ENCODE measurements at places on chromosomes 1 and 21.

- DNase-seq: no peak
Observed at GRCh38 chr21:41966041-41966833, 12.4 kb upstream of the C2CD2 start.

DNA sequence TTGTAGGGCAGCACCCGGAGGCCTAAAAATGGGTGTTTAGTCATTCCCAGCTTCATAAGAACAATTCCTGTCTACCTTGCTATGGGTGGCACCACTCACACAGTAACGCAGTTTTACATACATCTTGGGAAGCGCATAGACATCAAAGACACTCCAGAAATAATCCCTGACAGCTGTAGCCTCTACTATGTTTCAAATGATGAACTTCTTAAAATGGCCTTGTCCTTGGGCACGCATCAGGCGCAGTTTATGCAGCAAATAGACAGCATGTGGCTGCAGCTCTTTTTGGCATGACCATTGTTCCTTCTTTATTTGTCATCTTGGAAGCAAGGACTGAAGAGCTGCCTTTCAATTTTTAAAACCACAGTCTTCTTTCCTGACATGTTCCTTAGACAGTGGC lies 77.6 kb upstream of the CACYBP start:
- DNase-seq: no peak

GRCh38 chr1:119554183-119554582 lies 47.2 kb downstream of the HSD3B1 start:
- DNase-seq: peak; percentile 33

DNA sequence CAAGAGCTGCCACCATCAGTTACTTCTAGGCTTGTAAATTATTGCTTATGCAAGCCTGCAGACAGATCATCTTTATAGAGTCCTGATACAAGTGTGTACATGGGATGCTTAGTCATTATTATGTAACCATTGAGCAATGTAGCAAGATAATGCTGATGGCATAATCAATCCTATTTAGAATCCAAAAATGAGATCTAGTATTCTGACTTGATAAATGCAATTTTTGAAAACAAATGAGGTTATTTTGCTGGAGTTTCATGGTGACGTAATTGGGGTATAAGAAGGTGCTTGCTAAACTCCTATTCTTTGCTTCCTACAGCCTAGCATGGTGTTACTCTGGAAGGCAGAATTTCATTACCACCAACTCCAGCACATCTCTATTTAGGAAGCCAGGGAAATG lies 801.7 kb upstream of the PRMT6 start:
- no peak for DNase-seq

DNA sequence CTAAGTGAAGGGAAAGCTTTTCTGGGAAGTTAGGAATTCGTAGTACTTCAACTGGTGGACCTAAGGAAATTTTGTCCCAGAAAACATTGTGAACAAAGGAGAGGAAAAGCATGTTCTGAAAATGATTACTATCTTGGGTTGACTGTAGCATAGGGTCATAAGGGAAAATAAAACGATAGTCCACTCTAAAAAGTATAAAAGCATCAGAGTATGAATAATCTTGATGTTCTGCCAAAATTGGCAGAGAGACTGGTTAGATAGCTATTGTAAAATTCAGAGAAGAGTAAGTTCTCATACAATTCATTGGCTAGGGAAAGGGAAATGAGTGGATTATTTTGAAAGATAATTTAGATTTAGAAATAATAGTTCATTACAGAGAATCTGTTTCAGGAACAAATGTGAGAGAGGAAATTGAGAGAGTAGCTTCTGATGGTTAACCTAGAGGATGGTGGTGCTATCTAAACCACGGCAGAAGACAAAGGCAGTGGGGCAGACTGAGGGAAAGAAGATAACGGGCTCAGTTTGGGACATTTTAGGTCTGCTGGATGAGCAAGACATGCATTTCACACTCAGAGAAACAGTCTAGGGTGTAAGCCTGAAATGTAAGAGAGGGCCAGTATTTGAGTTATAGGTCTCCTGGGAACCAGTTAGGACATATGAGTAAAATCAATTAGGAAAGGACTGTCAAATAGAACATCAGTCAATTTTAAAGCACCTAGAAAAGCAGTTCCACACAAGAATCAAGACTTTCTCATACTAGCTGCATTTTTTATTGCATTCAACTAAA lies 799.3 kb upstream of the CXADR start:
- DNase-seq: no peak

Data from midbrain (tissue), 1 donor.